ENCODE measurements at places on chromosomes 2 and 18. TPM values are rescaled to one million over a fixed set of nuclear protein-coding genes. Genes with fewer than 3 reads are reported as not detected.

DNA sequence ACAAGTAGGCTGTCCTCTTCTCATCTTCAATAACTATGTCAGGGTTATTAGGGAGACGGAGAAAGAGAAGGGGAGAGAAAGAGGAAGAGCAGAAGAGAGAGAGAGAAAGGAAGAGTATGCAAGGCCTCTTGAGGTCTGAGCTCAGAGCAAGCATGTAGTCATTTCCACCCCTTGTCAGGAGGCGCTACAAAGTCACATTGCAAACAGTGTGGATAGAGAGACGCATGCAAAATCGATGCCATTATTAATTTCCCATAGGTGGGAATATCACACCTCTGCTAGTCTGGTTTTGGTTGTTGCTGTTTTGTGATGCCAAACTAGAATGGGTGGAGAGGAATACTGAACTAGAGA is 24.2 kb upstream of the SERPINE2 start:
- no peak for ATAC-seq

GRCh38 chr2:75646583-75647425 is at the start of gene MRPL19:
Gene MRPL19, plus strand, starts transcription at chr2:75646783. Its CDS starts 25 bp downstream, at chr2:75646808.
- ATAC-seq: peak; percentile 97

DNA sequence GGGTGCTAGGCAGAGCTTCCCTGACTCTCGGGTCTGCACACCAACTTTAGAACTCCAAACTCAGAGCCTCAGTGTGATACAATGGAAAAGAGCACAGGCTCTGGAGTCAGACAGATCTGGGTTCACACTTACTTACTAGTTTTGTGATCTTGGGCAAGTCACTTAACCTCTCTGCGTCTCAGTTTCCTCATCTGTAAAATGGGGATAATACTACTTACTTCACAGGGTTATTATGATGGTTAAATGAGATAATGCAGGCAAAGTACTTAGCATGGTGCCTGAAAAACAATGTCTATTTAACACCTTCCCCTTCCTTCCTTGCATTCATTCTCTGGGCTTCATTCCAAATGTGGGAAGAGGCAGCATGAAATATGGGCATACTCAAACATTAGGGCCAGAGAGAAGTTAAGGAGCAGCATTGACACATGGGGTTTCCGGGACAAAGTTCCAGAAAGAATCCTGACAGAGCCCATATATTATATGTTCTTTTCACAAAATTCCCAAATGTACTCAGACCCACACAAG is 13.3 kb downstream of the DNAJC27 start:
- no peak for ATAC-seq

- no peak for ATAC-seq
Measured at GRCh38 chr2:43170405-43171105, 55.9 kb downstream of the ZFP36L2 start.

The SP100 gene
- total RNA-seq: 38.5 TPM

The GRB14 gene
- 0.36 TPM for total RNA-seq
